ENCODE measurements at places on chromosomes 5 and 9. TPM values are rescaled to one million over a fixed set of nuclear protein-coding genes. Genes with fewer than 3 reads are reported as not detected.

The SLC12A7 gene
- total RNA-seq = 168 TPM

The SHLD3 gene
- total RNA-seq = 3.0 TPM

The KCNN2 gene
- total RNA-seq = 7.3 TPM

DNA sequence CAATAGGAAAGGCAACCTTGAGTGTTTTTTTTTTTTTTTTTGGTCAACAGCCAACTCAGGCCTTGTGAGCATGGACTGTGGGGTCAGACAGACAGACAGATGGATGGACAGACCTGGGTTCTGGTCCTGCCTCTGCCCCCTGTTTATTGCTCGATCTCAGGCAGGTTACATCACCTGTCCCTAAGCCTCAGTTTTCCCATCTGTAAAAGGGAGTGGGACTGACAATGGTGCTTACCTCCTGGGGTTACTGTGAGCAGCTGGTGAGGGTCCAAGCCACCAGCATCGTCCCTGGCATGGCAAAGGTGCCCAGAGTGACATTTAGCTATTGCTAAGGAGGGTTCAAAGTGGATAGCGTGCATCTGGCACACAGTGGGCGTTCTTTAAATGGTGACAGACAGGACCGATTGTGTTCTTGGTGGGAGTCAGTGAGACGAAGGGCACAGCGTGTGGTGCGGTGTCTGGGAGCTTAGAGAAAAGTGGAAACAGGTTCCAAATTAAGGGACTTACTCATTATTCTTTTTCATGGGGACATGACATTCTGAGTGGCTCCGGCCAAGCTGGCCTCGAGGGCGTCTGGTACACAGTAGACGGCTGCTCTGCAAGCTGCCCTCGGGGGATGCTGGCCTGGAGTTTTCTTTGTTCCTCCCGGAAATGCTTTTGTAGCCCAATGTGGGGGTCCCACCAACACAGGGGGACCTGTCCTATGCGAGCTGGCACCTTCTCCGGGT is 72.1 kb downstream of the COL27A1 start:
- peaks cover 24% of the 10 kb centered on the region for H3K4me1 ChIP-seq
- H3K4me3 ChIP-seq = no peak overlapping the region
- no peaks in the 10 kb centered on the region for H3K27me3 ChIP-seq
- H3K36me3 ChIP-seq = no peaks in the 10 kb centered on the region

- no peak for DNase-seq
- no peak overlapping the region for H3K4me3 ChIP-seq
- H3K4me1 ChIP-seq = peaks cover 8% of the 10 kb centered on the region
These were observed 158.1 kb downstream of the LPAR1 start for GRCh38 chr9:110880189-110880588.

DNA sequence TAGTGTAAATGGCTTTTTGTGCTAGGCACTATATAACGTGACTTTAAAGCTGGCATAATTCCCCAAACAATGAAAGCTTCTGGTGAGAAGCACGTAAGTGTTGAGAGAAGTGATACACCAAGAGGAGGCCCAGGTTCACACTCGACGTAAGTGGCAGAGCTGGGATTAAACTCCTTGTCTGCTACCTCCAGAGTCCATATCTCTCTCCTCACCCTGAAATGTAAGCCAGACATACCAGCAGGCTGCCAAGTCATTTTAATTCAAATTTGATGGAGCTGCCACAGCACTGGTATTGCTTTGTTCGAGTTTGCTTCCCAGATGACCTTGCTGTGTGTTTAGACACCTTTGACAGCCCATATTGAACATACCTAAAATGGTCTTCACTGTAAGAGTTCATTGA is 319.7 kb downstream of the GLIS3 start:
- H3K27me3 ChIP-seq = no peaks in the 10 kb centered on the region
- H3K27ac ChIP-seq = no peak overlapping the region
- H3K4me3 ChIP-seq = no peak overlapping the region
- DNase-seq = no peak
- H3K4me1 ChIP-seq = no peaks in the 10 kb centered on the region
- H3K36me3 ChIP-seq = no peaks in the 10 kb centered on the region

Data from testis (tissue), 5 donors.